ENCODE measurements at places on chromosomes 5 and 9.

DNA sequence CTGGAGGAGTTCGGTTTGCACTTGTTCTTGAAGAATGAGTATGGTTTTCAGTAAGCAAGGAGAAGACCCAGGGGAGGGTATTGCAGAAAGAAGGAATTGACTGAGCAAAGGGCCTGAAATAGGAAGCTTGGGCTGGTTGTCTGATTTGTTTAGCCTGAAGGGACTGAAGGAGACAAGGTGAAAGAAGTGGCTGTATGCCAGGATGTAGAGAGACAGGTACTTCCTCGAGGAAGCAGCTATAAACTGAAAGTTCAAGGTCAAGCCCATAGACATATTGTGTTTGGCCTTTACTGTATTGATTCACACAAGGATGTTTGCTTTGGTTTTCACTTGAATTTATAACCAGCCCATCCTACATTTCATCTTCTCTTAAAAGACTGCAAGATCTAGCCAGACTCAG lies 183.1 kb downstream of the PALM2AKAP2 start:
- H3K4me3 ChIP-seq, result no peak overlapping the region
- H3K4me1 ChIP-seq, result peaks cover 8% of the 10 kb centered on the region
- no peaks in the 10 kb centered on the region for H3K36me3 ChIP-seq
- no peak for DNase-seq

DNA sequence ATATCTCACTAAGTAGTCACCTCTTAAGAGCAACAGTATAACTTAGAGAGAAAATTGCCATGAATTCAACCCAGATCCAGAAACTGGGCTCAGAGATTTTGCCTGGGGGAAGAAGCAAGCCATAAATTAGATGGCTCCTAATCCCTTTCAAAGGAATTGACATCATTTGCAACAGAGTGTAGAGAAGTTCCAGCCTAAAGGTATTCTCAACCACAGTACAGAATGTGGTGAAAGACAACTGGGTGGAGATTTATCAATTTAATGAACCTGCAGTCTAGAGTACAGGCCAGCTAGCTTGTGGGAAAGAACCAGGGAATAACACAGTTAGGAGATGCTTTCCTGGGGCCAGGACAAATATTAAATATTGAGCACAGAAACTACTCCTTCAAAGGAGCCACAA lies 39.6 kb downstream of the CDKL3 start:
- H3K4me1 ChIP-seq, result no peaks in the 10 kb centered on the region
- peaks cover 2% of the 10 kb centered on the region for H3K27me3 ChIP-seq
- H3K4me3 ChIP-seq, result no peak overlapping the region
- no peak for DNase-seq
- H3K36me3 ChIP-seq, result peaks cover 15% of the 10 kb centered on the region

- no peak for DNase-seq
- no peak overlapping the region for H3K4me3 ChIP-seq
- H3K36me3 ChIP-seq, result peaks cover 3% of the 10 kb centered on the region
- H3K4me1 ChIP-seq, result peaks cover 5% of the 10 kb centered on the region
- H3K27ac ChIP-seq, result no peak overlapping the region
- peaks cover 4% of the 10 kb centered on the region for H3K27me3 ChIP-seq
Measured at GRCh38 chr5:127707209-127707608, 4.0 kb downstream of the CCDC192 start.

- no peaks in the 10 kb centered on the region for H3K4me1 ChIP-seq
- no peak overlapping the region for H3K27ac ChIP-seq
- DNase-seq, result no peak
- no peak overlapping the region for H3K4me3 ChIP-seq
Measured at GRCh38 chr5:17910318-17910717, 276.1 kb downstream of the TAF11L14 start.

DNA sequence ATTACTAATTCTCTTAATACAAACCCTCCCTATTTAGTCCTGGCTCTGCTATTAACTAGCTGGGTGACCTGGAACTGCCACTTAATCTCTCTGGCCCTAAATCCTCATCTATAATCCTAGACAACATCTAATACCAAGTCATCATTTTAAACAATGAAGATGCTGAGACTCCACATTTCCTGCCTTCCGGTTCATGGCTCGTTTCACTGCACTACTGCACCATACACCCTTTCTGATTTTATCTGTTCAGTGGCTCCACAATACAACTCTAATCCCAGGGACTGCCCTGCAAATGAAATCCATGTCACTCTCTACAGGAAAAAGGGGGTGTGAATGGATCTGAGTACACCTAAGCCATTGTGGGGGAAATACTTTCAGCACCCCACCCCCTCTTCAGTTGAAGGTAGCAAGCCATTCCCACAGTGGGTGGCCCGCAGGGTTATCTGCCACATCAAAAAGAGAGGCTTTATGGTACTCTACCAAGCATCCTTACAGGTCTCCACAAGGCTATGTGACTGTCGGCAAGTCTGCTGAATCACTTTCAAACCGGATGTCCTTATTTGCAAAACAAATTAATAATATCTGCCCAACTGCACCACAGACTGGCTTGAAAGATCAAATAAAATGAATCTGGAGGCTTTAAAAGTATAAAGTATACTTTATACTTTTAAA lies 89.5 kb downstream of the EPB41L4A start:
- no peak overlapping the region for H3K4me3 ChIP-seq
- no peak for DNase-seq
- peaks cover 38% of the 10 kb centered on the region for H3K4me1 ChIP-seq
- peak overlapping the region; percentile 52 for H3K27ac ChIP-seq
- H3K27me3 ChIP-seq, result no peaks in the 10 kb centered on the region
- no peaks in the 10 kb centered on the region for H3K36me3 ChIP-seq

DNA sequence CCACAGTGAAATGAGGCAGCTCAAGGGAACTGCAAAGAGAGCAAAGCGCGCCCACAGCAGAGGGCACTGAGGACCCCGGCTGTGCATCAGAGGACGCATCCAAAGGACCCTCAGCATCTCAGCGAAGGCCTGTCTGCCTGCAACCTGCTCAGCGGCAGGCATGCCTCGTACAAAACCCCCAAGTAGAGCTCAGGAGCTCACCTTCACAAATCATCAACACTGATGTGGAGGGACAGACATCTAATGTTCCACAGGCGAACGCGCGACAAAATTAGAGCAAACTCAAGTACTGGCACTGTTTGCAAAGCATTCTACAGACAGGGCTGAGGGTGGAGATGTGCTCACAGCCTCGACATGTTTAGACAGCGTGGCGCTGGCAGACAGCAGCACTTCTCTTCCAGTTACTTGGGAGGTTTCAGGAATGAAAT lies 81.0 kb downstream of the DCP2 start:
- no peak for DNase-seq
- peaks cover 7% of the 10 kb centered on the region for H3K36me3 ChIP-seq
- H3K4me1 ChIP-seq, result peaks cover 38% of the 10 kb centered on the region
- peak overlapping the region; percentile 90 for H3K27ac ChIP-seq
- peak overlapping the region; percentile 51 for H3K4me3 ChIP-seq
- peaks cover 9% of the 10 kb centered on the region for H3K27me3 ChIP-seq

- H3K36me3 ChIP-seq, result no peaks in the 10 kb centered on the region
- peaks cover 9% of the 10 kb centered on the region for H3K4me1 ChIP-seq
- H3K4me3 ChIP-seq, result no peak overlapping the region
- no peak for DNase-seq
Measured at GRCh38 chr9:95065224-95065623, 252.3 kb downstream of the FANCC start.

- no peaks in the 10 kb centered on the region for H3K36me3 ChIP-seq
- H3K4me1 ChIP-seq, result peaks cover 3% of the 10 kb centered on the region
- H3K4me3 ChIP-seq, result no peak overlapping the region
- no peak for DNase-seq
Measured at GRCh38 chr9:8560560-8561525, 761.3 kb upstream of the DMAC1 start.

- H3K4me1 ChIP-seq, result no peaks in the 10 kb centered on the region
- H3K27me3 ChIP-seq, result peaks cover 2% of the 10 kb centered on the region
- peaks cover 12% of the 10 kb centered on the region for H3K36me3 ChIP-seq
- H3K4me3 ChIP-seq, result no peak overlapping the region
- no peak for DNase-seq
Measured at GRCh38 chr5:157650991-157651611, 1.1 kb downstream of the SOX30 start.

GRCh38 chr5:53179691-53180090 lies 70.1 kb upstream of the MOCS2 start:
- H3K27ac ChIP-seq, result no peak overlapping the region
- H3K4me3 ChIP-seq, result no peak overlapping the region
- no peaks in the 10 kb centered on the region for H3K36me3 ChIP-seq
- DNase-seq, result no peak

- no peak overlapping the region for H3K27ac ChIP-seq
- peaks cover 4% of the 10 kb centered on the region for H3K36me3 ChIP-seq
- H3K4me1 ChIP-seq, result no peaks in the 10 kb centered on the region
- DNase-seq, result no peak
- no peaks in the 10 kb centered on the region for H3K27me3 ChIP-seq
Measured at GRCh38 chr9:27460226-27461023, 63.7 kb upstream of the IFNK start.

DNA sequence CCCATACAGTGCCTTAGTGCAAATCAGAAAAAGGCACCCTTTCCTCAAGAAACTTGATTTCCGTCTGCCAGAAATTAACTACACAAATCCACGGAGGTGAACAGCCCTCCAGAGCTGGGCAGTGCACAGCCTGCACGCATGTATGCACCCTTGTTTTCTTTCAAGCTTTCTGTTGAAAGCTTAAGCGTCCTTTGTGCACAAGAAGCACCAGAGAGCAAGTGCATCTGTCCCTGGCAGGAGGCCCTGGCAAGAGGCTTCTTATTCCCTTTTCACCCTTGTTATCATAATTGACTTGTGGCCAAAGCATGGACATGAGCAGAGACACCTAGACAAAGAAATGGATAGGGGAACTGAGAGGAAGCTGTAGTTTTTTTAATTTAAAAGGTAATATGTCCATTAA lies 47.4 kb upstream of the ATG10 start:
- peaks cover 11% of the 10 kb centered on the region for H3K4me1 ChIP-seq
- peaks cover 14% of the 10 kb centered on the region for H3K36me3 ChIP-seq
- no peak overlapping the region for H3K4me3 ChIP-seq
- H3K27me3 ChIP-seq, result peaks cover 4% of the 10 kb centered on the region

DNA sequence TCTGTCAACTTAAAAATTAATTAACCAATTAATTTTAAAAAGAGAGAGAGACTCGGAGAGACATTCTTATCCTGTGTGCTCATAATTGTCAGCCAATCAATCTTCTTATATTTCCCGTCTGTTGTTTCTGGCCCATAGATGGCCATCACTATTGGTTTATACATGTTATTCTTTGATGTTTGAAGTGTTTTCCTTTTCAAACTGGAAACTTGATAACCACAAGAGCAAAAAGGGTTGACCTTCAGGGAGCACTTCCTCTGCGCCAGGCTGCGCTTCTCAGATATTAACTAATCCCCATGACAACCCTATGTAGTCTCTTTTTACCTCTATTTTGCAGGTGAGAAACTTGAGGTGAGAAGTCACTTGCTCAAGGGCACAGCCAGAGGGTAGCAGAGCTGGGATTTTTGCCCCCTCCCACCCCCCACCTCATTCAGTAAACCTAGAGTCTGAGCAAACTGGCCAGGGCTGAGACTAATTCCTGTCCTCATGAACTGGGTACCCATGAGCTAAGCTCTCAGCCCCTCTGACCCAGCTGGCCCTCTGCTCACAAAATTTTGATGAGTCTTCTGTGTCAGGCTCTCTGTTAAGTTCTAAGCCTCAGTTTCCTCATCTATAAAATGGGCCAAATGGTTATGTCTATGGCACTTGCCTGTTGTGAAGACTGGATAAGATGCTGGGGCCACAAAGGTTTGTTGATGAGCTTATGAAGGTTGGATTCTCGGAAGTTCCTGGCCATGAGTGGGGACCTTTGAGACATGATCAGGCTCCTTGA lies 86.0 kb upstream of the SH3PXD2B start:
- H3K36me3 ChIP-seq, result no peaks in the 10 kb centered on the region
- H3K27me3 ChIP-seq, result peaks cover 5% of the 10 kb centered on the region
- DNase-seq, result no peak
- H3K4me1 ChIP-seq, result peaks cover 9% of the 10 kb centered on the region
- no peak overlapping the region for H3K4me3 ChIP-seq

GRCh38 chr5:35694481-35694880 lies 76.8 kb downstream of the SPEF2 start:
- no peak for DNase-seq
- H3K4me3 ChIP-seq, result no peak overlapping the region
- H3K27me3 ChIP-seq, result peaks cover 4% of the 10 kb centered on the region
- H3K4me1 ChIP-seq, result no peaks in the 10 kb centered on the region
- no peak overlapping the region for H3K27ac ChIP-seq

DNA sequence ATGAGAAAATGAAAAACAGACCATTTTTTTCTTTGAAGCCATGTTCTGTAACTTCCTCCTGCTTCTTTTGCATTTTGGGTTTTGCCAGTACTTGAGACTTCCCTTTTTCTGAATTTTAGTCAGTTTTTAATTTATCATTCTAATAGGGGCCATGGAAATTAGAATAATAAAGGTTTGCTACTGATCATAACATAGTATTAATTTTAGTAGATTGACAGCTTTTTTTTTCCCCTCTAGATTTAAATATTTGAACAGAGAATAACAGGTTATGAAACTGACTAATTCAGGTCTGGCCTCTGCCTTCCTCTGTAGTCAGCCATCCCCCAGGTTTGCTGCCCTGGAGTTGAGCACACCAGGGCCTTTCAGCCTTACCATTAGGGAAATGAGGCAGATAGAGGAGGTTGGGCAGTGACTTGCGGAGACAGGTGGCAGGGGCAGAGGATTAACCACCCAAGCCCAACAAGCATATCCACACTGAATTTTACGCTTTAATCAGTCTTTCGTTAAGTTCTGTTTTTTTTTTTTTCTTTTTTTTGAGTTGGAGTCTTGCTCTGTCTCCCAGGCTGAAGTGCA lies 80.1 kb upstream of the TNFAIP8 start:
- H3K27ac ChIP-seq, result no peak overlapping the region
- DNase-seq, result no peak
- H3K36me3 ChIP-seq, result no peaks in the 10 kb centered on the region
- H3K4me3 ChIP-seq, result no peak overlapping the region

- H3K4me1 ChIP-seq, result peaks cover 23% of the 10 kb centered on the region
- no peak overlapping the region for H3K4me3 ChIP-seq
- no peak overlapping the region for H3K27ac ChIP-seq
- no peaks in the 10 kb centered on the region for H3K27me3 ChIP-seq
- no peaks in the 10 kb centered on the region for H3K36me3 ChIP-seq
Measured at GRCh38 chr9:16619402-16619801, 251.1 kb downstream of the BNC2 start.

- H3K27ac ChIP-seq, result no peak overlapping the region
- DNase-seq, result no peak
- no peaks in the 10 kb centered on the region for H3K4me1 ChIP-seq
- no peak overlapping the region for H3K4me3 ChIP-seq
- no peaks in the 10 kb centered on the region for H3K27me3 ChIP-seq
Measured at GRCh38 chr5:147559749-147560148, 49.9 kb upstream of the DPYSL3 start.

DNA sequence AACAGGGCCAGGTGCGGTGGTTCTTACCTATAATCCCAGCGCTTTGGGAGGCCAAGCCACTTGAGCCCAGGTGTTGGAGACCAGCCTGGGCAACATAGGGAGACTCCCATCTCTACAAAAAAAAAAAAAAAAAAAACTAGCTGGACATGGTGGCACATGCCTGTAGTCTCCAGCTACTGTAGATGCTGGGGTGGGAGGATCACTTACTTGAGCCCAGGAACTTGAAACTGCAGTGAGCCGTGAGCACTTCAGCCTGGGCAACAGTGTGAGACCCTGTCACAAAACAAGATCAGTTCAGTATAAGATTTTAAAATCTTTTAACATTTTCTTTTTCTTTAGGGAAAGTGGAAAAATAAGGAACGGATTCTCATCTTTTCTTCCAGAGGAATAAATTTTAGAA lies 2.5 kb downstream of the BRIX1 start:
- H3K27me3 ChIP-seq, result no peaks in the 10 kb centered on the region
- peaks cover 9% of the 10 kb centered on the region for H3K4me1 ChIP-seq
- H3K36me3 ChIP-seq, result no peaks in the 10 kb centered on the region
- no peak for DNase-seq

Data from glutamatergic neuron (in vitro differentiated cells).